Right atrium auricular region (tissue), 2 donors: ENCODE measurements at places on chromosomes 3 and 15.
A peak's percentile ranks its signal among the peaks of the same experiment; 100 is the strongest.

- no peak for DNase-seq
These were observed 619.2 kb downstream of the DIPK2A start for GRCh38 chr3:144590854-144591253.

DNA sequence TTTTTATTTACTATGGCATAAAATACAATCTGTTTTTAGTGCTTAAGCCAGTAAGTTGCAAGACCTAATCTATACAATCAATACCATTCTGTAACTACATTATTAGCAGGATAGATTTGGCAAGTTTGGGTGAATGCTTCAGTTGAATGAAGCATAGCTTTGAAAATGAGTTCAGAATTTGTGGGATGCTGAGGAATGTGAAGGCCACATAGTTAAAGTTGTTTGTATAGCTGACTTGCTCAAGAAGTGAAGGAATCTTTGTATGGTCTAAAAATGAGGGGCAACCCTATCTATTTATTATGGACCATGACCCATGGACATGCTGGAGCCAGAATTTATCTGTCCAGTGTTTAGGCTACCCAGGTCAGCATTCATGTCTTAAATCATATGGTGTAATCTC lies 58.5 kb downstream of the CRYBG3 start:
- DNase-seq, result no peak

DNA sequence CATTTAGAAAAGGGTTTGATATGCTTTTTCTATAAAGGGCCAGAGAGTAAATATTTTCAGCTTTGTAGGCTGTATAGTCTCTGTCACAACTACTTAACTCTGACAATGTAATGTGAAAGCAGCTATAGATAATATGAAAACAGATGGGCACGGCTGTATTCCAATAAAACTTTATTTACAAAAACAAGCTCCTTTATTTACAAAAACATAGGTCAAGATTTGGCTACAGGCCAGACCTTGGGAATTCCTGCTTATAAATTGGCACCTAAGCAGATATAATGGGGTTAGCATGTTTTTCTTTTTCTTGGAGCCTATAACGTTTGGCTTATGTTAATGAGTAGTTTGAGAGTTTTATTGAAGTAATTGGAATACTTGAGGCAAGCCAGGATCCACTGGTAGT lies 119.4 kb upstream of the CGNL1 start:
- no peak for DNase-seq

DNA sequence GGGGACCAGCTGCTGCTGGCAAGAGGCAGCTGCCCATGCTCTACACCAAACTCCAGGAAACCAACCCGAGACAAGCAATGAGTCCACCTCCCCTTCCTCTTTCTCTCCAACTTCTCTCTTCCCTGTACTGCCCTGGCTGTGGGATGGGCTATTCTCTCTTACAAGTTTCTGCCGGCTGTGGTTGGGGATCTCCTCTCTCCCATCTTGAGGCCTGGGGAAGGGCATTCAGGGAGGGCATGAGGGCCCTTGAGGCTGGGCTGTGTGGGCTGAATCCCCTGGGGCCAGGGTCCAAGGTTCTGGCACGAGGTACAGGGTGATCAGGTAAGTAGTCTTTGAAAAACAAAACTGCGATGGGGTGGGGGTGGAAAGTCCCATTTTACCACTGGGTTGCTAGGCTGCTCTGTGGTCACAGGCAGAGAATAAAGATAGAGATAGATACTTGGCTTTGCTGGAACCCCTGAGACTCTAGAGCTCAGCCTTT lies 32.3 kb upstream of the CTSH start:
- DNase-seq, result no peak

GRCh38 chr3:43706342-43706741 lies 15.6 kb downstream of the ABHD5 start:
- DNase-seq, result no peak

- DNase-seq, result no peak
These were observed 15.1 kb downstream of the PLSCR5 start for GRCh38 chr3:146589899-146590508.

DNA sequence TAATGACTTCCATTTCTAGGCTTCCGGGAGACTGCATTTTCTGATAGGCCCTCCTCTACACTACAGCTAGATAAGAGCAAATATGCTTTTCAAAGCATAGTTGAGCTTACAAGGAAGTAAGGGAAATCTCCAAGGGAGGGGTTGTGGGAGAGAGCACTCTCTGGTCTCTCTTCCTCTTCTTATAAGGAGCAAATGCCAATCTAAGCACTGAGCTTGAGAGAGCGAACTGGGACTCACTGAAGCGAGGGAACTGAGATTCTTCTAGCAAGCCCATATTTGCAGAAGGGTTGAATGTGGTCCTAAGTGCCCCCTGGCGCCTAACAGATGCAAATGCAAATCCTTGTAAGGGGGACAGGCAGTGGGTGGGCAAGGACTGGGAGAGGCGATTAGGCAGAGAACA lies 164.8 kb downstream of the ERC2 start:
- DNase-seq, result no peak

- DNase-seq, result no peak
These were observed 206.8 kb upstream of the NR2F2 start for GRCh38 chr15:96123630-96124187.

DNA sequence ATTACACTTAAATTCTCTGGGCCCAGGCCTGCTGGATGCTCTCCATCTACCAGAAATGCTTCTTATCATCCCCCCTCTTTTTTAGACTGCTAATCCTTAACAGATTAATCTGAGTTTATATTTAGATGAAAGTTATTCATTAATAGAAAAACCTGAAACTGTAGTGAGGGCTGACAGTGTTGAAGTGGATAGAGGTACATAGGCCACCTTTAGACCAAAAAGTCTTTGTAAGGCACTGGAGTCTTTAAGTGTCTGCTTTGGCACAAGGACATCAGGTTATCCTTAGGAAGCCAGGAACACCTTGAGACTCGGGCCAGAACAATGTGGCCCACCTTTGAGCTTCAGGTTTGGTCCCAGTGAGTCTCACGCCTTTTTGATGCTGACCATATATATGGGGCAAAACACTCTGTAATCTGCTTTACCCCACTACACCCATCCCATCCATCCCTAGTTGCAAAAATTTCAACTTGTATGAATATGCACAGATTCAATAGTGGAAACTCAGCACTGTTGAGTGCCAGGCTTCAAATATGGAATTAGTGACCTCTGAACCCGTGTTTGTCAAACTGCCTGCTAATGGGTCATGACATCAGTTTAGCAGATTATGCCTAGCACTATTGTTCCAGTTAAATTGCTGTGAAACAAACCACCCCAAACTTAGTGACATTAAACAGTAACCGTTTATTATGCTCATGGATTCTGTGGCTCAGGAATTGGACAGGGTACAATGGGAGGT lies 44.0 kb downstream of the PDE8A start:
- DNase-seq, result no peak

DNA sequence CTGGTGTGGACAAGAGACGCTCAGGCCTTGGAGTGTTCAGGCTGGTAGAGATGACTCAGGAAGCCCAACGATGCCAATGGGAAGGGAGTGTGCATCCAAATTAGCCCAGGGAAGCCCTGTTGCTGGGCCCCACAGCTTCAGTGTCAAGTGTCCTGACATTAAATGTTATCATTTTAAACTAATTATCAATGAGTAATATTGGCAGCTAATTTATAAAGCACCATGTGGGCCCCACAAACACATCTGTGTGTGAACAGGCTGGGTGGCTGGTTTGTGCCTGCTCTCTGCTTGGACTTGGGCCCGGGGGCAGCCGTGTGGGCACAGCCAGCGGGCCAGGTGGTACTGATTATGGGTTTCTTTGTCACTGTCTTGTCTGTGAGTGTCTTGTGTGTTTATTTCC lies 15.0 kb downstream of the FBLN2 start:
- DNase-seq, result no peak

DNA sequence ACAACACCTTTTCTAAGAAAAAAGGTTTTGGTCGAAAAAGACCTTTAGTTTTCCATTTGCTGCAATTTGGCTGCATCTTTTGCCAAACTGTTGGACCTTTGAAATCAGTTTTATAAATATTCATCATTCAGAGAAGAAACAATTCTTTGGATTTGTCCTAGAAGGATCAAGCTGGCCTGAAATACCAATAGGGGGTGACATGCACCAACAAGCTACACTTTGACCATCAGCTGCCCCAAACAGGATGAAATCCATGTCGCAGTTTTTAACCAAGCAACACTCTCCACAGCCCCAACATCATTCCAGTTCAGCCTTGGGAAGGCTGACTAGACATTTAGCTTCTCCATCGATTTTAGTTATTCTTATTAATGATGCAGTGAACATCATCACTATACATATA lies 9.8 kb downstream of the RPL15 start:
- no peak for DNase-seq

DNA sequence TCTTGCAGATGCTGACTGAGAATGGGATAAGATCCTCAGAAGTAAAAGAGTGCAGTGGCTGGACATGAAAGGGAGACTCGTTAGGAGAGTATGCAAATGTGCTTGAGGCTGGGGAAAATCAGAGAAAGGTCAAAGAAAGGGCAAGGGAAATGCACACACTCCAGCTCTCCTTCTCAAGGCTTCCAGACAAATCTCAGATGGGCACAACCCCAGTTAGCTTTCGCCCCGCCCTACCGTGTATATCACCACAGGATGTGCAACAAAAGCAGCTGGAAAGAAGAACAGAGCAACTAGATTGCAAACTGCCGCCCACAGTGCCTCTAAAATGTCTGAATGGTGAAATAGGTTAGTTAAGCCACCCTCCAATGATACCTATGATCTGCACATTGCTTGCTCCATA lies 63.9 kb downstream of the CERS3 start:
- no peak for DNase-seq

DNA sequence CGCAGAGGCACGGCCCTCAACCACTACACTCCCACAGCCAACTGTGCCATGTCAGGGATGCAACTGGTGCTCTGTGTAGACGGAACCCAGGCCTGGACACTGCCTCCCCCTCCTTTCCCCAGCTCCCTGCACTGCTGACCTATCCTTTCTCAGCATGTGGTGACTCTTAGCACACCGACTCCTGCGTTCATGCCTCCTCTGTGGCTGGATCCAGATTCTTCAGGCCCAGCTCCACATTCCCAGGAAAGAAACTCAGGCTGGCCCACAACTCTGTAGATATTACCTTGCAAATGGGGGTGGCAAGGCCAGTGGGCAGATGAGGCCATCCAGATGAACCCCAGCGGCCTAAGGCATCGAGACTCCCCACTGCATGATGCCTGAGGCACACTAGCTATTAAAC lies 272.7 kb downstream of the OCA2 start:
- peak; percentile 18 for DNase-seq

DNA sequence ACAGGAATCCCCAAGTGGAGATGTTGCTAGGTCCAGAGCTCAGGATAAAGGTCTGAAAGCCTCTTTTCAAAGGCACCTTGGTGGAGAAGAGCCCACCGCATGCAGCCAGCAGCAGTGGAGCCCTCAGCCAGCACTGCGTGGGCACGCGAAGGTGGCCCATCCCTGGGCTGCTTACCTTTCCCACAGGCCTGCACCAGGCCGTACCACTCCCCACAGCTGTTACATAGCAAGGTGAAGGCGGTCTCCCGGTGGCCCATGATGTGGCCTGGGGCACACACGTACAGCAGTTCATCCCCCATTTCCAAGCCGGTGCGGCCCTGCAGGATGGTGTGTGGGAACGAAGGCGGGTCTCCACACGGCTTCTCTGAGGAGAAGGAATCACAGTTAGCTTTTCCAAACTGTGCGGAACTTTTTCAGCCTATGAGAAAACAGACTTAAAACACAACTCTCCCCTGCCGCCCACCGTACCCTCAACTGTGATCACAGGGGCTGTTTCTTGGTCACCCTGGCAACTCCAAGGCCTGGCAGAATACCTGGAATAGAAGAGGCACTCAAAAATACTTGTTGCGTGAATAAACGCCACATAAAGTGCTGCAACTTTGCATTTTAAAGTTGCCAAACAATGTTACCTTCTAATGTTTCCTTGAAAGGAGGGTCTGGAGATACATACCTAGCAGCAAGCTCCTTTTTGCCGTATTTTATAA lies 43.7 kb downstream of the SUSD5 start:
- DNase-seq, result no peak

DNA sequence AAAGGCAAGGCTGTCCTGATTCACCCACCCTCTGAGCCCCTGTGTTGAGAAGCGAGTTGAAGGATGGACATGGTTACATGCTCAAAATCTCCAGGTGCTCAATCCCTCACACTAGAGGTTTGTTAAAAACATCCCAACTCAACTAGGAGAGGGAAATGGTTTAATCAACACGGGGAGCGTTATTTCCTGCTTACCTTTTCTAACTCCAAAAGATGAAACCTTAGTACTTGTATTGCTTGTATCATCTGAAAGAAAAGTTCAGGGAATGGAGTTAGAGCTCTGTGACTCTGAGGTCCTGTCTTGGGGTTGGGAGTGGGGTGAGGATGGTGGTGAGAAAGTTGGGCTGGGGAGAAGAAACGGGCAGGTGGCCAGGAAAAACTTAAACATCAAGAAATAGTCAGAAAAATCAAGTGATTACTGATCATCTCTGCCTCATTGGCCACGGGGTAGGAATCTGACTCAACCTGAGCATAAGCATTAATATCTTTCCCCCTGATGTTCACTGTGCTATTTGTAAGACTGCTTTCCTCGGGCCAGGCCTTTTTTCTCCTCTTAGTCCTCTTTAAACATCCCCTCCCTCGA lies 5.9 kb downstream of the MEIS2 start:
- DNase-seq, result no peak

DNA sequence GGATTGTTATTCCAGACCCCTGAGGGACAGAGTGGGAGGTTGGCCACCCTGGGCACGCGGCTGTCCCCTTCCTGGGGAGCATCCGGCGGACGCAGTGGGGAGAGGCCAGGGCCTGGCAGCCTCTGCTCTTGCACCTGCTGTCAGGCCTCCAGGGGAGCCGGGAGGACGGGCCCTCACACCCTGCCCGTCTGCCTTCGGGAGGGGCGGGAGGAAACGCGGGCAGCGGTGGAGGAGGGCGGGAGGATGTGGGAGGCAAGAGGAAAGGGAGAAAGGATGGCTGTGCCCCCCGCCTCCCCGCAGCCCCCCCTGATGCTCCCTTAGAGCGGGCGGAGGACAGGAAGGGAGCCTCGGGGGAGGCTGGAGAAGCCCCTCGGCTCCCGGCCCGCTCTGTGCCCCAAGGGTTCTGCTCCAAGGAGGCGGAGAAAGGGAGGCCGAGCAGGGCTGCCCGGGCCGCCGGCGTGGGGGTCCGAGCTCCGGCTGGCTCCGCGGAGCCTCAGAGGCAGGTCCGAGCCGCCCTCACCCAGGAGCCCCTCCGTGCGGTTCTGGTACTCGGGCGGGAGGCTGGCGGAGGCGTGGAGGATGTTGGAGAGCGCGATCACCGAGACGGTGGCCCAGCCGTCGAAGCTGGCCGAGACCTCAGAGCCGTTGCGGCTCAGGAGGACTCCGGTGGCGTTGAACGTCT lies 40.9 kb downstream of the MUC20 start:
- DNase-seq, result no peak

GRCh38 chr3:61649381-61650170 lies 88.2 kb downstream of the PTPRG start:
- no peak for DNase-seq

- no peak for DNase-seq
These were observed 626.1 kb downstream of the SQOR start for GRCh38 chr15:46260937-46261336.

DNA sequence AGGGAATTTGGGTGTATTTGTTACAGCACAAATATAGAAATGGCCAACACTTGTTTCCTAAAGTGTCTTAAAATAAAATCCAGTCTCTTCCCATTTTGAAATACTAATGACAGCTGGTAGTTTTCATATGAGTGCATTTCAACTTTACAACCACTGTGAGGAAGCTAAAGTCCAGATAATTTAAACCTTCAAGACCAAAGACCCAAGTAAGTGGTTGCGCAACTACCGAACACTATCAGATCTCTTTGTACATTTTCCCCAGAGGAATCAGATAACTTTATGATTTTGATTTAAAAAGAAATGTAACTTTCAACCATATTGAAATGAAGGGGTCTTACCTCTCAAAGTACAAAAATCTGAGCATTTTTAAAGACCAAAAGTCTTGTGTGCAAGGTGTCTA lies 14.3 kb downstream of the BCL2L10 start:
- no peak for DNase-seq
